ENCODE measurements at places on chromosomes 2 and 18.

DNA sequence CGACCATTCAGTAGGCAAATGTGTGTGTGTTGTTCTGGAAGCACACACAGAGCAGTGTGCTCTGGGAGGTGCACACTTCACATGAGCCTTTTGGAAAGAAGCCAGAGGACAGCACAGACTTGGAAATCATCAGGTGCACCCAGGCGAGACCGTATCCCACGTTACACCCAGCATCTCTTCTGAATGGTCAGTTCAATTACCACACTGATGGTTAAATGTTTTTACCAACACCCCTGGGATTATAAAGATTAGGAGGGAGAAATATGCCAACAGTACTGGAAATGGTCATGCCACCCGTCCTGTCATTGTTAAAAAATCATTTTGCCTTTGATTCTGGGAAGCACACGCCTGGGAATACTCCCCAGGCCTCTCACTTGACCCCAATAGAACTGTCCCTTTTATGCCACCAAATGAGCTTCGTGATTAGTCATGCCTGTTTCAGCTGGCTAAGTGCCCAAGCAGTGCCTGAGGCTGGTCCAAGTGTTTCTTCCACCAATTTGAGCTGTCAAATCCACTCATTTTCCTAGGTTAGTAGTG, 183.7 kb downstream of the NRP2 start:
- DNase-seq = no peak

DNA sequence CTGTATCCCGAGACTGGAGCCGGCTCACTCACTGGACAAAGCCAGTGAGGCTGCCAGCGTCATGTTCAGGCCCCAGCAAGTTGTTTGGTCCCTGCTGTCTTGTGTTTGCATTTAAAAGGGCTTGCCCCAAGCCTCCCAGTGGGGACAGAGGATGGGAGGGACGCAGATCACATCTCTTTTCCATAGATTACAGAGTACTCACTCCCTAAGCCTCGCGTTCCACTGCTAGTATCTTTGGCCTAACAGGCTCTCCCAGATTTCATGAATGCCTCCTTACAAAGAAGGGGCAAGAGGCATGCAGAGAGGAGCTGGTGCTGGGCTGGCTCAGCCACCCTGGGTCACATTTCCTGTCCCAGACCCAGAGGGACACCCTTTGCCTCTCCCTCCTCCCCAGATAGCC, 59.1 kb downstream of the CMPK2 start:
- DNase-seq = no peak

- no peak for DNase-seq
Observed at GRCh38 chr2:239271471-239271870, 129.3 kb downstream of the HDAC4 start.

- DNase-seq = no peak
Observed at GRCh38 chr2:143505542-143505941, 376.3 kb downstream of the ARHGAP15 start.

DNA sequence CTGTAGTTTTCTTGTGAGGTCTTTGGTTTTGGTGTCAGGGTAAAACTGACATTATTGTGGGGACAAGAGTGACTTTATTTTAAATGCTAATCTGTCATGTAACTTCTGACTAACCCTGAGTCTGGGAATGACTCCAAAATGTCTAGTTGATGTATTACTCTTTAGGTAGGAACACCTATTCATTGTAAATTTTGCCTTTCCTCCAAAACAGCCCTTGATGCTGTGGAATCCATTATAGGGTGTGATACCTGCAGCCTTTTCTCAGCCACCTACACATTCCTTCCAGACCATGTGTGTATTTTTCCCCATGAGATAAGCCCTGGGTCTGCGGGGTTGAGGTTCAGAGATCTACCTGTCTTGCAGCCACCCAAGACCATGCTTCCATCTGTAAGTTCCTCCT, 4.1 kb upstream of the PRR30 start:
- no peak for DNase-seq

- DNase-seq = no peak
Observed at GRCh38 chr2:217930761-217931563, 71.8 kb downstream of the TNS1 start.

GRCh38 chr2:198483051-198483450, 678.7 kb downstream of the PLCL1 start:
- no peak for DNase-seq

- DNase-seq = no peak
Observed at GRCh38 chr2:201270293-201271001, 10.1 kb downstream of the CASP8 start.

DNA sequence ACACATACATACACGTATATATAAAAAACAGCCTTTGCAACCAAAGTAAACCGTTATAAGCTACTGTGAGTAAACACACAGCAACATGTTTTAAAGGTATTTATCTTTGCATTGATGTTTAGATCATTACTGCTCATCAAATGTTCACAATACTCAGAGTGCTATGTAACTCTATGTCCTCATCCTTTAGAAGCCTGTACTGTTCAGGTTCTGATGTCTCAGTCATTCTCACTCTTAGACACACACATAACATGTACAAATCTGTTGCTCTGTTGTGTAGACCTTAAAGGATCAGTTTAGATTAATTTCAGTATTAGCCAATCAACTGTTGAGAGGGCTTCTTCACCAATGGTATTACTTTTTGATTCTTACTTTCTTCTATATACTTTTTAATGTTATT, 139.7 kb upstream of the ITGB6 start:
- DNase-seq = no peak

DNA sequence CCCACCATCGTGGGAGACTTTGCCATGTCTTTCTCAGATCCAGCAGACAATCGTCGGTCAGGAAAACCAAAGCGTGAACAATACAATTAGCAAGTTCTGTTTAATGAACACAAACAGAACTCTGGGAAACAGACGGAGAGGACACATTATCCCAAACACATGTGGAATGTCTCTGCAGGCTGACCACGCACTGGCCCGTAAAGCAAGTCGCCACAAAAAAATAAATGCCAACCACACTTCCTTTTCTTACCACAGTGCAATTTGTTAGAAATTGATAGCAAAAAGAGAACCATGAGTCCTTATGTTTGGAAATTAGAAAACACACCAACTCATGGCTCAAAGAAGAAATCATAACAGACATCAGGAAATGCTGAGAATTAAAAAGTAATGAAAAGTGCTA, 210.9 kb downstream of the TWIST2 start:
- DNase-seq = no peak

GRCh38 chr2:160694631-160695030, 201.0 kb upstream of the RBMS1 start:
- DNase-seq = no peak

- DNase-seq = no peak
Observed at GRCh38 chr2:39734445-39734844, 44.6 kb downstream of the THUMPD2 start.

GRCh38 chr2:35580956-35581355, 774.6 kb upstream of the CRIM1 start:
- no peak for DNase-seq

GRCh38 chr2:142876423-142876822, 1.0 kb upstream of the KYNU start:
- DNase-seq = no peak

DNA sequence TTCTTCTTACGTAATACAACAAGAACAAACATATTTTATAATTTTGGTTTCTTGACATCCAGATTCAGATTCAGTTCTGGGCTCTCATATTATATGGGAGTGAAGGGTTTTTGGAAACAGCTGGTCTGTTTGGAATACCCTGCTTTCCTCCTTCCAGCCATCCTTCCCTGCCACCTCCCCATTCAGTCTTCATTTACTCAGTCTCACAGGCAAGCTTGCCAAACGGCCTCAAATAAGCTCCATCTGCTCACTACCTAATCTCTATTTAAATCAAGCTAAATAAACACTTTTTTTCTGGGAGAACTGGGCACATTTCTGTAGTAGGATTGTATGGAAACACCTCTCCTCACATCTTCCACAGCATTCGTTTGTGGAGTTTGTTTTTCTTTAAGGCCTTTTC, 147.5 kb downstream of the RND3 start:
- DNase-seq = no peak

DNA sequence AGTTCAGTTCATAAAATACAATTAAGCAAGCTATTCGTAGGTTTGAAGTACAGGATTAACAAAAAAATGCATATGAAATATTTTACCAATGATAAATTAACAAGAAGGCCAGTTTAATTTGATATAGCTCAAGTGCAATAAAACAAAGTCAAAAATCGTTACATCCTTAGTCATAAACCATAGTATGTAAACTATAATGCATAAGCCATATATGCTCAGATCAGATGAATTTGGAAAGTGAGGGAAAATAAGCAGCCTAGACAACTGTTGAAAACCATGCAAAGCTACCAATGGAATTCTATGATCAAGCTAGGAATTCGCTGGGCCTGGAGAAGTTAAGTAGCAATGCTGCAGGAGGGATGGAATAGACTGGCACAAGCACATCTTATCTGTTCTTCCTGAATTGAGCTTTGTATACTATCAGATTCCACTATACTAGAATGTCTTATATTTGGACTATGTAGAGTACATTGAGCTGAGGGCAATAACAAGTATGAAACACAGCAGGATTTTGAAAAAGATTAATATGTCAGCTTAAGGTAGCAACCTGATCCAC, 682.0 kb downstream of the IRS1 start:
- no peak for DNase-seq

GRCh38 chr18:78664848-78665247, 314.8 kb upstream of the SALL3 start:
- no peak for DNase-seq

GRCh38 chr2:238024986-238025385, 35.8 kb upstream of the SCLY start:
- no peak for DNase-seq

GRCh38 chr2:43008388-43008787, 216.0 kb upstream of the HAAO start:
- DNase-seq = no peak

DNA sequence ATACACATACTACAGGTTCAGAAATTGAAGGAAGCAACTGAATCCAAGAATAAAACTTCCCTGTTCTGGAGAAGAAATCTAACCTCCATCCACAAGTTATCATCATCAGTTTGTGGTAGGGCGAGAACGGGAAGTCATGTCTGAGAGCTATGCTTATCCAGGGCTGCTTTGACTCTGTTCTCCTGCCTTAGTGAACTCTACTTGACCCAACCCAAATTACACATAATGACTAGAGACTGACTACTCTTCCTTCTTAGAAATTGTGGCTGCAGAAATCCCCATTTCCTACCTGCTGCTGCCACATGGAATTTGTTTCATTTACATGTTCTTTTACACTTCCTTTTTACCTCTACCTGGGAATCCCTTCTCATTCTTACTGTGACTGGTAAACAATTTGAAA, 1102.6 kb upstream of the PIK3C3 start:
- DNase-seq = no peak

DNA sequence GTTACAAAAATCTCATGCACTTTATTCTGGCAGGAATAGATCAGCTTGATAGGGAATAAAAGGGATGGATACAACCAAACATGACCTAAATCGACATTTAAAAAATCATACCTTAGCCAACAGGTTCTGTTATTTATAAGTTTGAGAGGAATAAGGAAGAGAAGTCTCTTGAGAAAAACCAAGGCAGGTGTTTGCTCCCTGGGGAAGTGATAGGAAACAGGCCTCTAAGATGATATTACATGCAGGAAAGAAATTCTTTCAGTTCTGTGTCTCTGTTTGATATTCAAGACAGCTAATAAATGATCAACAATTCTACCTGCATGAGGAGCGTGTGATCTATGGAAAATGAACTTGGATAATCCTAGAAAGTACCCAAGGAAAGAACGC, 184.8 kb upstream of the ZEB2 start:
- DNase-seq = no peak

- no peak for DNase-seq
Observed at GRCh38 chr2:119950966-119951365, 61.9 kb upstream of the EPB41L5 start.

- DNase-seq = no peak
Observed at GRCh38 chr2:28052691-28053090, 162.2 kb downstream of the BABAM2 start.
